ENCODE measurements at places on chromosomes 3 and 15.
A peak's percentile ranks its signal among the peaks of the same experiment; 100 is the strongest.

DNA sequence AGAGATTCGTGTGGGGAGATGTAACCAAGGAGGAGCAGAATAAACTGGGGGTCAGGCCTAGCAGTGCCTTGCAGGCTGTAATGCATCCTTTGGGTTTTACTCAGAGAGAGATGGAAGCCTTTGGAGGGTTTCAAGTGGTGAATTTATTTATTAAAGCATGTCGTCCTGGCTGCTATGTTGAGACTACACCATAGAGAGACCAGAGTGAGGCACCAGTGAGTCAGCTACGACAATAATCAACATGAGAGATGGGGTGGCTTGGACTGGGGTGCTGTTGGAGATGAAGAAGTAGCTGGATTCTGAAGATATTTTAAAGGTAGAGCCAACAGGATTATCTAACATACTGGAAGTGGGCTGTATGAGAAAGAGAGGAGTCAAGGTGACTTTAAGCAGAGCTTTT is 335.3 kb upstream of the ARHGEF26 start:
- no peak for DNase-seq

GRCh38 chr3:2513986-2514385 is 415.3 kb downstream of the CNTN4 start:
- DNase-seq: no peak

GRCh38 chr15:56244811-56245576 is 1.3 kb upstream of the RFX7 start:
- peak; percentile 69 for DNase-seq

GRCh38 chr15:44315126-44315525 is 26.6 kb downstream of the GOLM2 start:
- no peak for DNase-seq

GRCh38 chr3:132867526-132867925 is 145.3 kb upstream of the NPHP3 start:
- no peak for DNase-seq

GRCh38 chr3:40309925-40310695 is 603 bp downstream of the EIF1B start:
- peak; percentile 49 for DNase-seq

DNA sequence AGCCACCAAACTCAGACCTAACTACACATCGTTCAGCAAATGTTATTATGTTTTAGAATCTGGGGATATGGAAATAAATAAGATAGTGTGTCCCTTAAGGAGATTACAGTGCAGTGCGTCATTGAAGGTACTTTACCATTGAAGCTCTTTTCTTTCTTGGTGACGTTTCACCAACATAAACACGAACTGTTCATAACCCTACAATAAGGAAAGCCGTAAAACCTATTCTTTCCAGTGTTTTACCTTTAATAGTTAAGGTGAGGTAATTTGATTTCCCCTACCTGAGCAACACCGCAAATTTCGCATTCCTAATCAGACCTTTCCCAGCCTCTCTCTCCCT is 826 bp downstream of the CCDC66 start:
- no peak for DNase-seq

DNA sequence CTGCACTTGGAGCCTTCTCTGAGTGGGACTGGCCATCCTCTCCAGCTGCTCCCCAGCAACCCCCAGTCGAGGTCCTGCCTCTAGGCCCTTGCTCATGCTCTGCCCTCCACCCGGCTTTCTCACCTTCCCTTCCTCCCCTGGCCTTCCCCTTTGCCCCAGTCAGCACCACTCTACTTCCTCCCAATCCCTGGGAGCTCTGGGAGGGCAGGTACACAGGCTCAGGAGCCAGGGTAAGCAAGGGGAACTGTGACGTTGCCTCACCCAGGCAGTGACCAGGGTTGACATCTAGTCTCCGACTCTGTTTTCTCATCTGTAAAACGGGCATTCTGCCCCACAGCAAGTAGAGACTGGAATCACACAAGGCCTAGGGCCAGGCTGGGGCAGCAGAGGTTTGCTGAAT is 66.6 kb upstream of the TMEM115 start:
- no peak for DNase-seq

DNA sequence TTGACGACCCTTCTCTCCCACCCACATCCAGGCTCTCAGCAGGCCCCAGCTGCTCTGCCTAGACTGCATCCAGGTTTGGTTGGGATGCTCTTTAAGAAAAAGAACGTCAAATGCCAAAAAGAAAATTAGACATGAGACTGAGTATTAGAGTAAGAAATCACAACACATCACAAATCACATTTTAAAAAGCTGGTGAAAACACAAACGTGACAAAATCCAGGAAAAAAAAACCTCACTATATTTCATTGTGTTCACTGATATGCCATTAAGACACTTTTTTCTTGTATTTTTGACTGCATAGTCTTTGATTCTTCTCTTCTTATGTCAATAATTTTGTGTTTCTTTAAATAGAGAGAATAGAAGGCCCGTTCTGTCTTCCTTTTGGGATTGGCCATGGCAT is 243.7 kb downstream of the TLE3 start:
- DNase-seq: no peak

- no peak for DNase-seq
These were observed 51.6 kb downstream of the RAB11A start for GRCh38 chr15:65920825-65921309.

DNA sequence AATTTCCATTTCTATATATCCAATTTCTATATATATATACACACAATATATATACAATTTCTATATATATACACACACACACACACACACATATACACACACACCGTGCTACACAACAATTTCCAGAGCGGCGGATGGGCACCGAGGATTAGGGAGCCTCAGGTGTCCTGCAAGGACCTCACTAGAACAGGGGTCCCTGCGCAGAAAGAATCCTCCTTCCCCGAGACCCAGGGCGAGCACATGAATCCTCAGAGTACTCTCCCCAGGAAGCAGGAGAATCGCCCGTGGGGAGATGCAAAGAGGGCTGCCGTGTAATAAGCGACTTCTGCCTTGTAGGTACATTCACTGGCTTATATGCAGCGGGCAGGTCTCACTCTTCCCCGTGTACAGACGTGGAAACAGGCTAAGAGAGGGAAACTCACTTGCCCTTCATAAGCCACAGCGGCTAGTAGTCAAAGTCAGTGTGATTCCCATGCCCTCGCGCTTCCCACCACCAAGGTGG is 467 bp downstream of the PIF1 start:
- peak; percentile 26 for DNase-seq

DNA sequence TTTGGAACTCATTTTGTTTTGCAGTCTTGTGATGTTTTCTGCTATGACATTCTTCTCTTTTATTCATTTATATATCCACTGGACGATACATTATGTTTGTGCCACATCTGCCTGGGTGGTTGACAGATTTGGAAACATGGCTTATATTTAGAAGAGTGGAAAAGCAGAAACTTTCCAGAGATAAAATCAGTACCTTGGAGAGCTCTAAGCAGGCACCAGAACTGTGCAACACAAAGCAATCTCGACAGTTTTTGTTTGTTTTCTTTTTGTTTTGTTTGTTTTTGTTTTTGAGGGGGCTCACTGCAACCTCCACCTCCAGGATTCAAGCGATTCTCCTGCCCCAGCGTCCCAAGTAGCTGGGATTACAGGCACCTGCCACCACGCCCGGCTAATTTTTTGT is 45.5 kb downstream of the SYN2 start:
- DNase-seq: no peak

GRCh38 chr3:3065876-3066275 is 44.3 kb downstream of the IL5RA start:
- DNase-seq: no peak

- DNase-seq: no peak
These were observed 70.1 kb downstream of the HERC1 start for GRCh38 chr15:63763476-63764123.

GRCh38 chr3:78402720-78403119 is 1362.8 kb downstream of the ROBO2 start:
- no peak for DNase-seq

- DNase-seq: no peak
These were observed 38.3 kb downstream of the CHSY1 start for GRCh38 chr15:101213570-101213969.

DNA sequence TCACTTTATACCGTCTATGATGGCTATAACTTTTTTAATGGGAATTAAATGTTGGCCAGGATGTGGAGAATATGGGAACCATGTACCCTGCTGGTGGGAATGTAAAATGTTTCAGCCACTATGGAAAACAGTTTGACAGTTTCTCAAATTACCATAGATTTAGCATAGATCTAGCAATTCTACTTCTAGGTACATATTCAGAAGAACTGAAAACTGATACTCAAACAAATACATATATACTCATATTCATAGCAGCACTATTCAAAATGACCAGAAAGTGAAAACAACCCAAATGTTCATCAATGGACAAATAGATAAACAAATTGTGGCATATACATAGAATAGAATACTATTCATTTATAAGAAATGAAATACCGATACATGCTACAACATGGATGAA is 539.4 kb downstream of the IGSF11 start:
- no peak for DNase-seq

DNA sequence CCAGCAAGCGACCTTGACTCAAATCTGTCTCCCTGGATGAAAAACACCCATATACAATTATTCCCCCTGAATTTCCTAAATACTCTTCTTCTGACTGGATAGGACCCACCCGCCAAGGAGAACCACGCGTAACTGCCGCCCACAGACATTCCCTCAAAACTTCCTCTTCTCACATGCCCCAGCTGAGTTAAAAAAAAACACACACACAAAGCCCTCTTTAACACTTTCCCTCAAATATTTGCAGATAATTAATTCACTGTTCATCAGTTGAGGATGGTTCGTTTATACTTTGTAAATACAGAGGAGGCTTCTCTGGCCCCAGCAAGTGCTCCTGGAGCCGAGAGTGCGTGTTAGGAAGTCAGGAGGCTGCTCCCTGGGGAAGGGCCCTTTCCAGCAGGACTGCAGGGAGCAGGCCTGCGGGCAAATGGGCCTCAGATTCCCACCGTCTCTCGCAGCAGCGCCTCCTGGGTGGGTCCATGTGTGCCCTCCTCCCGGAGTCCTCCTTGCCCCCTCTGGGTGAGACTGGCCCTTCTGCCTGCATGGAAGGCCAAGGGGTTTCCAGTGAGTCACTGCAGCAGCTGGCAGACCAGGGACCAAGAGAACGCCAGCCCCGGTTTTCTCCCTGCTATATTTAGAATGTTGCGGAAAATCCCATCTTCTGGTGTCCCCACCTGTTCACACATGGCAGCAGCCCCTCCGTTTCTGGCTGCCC is 46.8 kb downstream of the MGLL start:
- no peak for DNase-seq

GRCh38 chr3:72568083-72568482 is 280.2 kb downstream of the SHQ1 start:
- DNase-seq: no peak
